Right ventricle myocardium superior (tissue), 1 donor: ENCODE measurements at places on chromosomes 1 and 21. TPM values are rescaled to one million over a fixed set of nuclear protein-coding genes. Genes with fewer than 3 reads are reported as not detected.

MRAP gene
- 0.56 TPM for total RNA-seq

DNA sequence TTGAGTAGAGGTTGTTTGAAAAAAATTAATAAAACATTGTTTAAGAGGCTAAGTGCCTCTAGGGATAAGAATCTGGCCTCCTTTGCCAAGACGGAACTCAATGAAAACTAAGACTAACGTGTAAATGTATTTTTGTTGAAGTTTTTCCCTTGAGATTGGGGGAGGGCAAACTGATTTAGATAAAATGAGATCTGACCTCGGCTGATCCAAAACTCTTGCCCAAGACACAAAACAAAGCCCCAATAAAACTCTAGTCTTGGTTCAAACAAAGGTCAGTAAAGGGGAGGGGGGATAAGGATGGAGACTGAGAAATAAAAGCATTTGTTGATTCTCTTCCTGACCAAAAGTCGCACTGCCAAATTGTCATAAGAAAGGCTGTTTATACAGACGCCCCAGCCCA is 134.8 kb upstream of the DPT start:
- no peak for DNase-seq

GRCh38 chr1:153933430-153933829 is 10.7 kb upstream of the GATAD2B start:
- no peak for DNase-seq

DNA sequence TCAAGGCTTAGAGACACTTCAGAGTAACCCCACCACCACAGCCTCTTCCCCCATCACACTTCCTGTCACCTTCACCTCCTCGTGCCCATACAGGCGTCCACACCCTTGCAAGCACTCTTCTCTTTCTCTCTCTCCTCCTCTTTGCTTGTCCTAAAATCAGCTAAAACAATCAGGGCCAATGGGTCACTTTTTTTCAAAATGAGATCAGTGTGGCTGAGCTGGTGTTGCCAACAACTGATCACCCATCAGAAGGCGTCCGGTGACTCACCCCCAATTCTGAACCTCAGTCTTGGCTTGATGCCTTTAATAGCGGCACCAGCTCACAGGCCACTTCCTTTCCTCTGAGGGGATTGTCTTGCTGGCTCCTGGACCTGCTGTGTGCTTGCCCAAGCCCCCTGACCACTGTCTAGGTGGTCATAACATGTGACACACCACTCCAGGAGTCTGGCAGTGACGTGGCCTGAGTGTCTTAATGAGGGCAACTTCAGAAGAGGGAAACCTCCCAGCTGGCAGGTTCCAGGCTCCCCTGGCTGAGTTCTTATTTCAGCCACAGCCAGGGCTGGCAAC is 1.6 kb downstream of the DRAXIN start:
- no peak for DNase-seq
